Putamen (tissue), 1 donor: ENCODE measurements at places on chromosomes 6 and 20.

- DNase-seq: no peak
Measured at GRCh38 chr6:149293244-149293643, 24.3 kb upstream of the TAB2 start.

DNA sequence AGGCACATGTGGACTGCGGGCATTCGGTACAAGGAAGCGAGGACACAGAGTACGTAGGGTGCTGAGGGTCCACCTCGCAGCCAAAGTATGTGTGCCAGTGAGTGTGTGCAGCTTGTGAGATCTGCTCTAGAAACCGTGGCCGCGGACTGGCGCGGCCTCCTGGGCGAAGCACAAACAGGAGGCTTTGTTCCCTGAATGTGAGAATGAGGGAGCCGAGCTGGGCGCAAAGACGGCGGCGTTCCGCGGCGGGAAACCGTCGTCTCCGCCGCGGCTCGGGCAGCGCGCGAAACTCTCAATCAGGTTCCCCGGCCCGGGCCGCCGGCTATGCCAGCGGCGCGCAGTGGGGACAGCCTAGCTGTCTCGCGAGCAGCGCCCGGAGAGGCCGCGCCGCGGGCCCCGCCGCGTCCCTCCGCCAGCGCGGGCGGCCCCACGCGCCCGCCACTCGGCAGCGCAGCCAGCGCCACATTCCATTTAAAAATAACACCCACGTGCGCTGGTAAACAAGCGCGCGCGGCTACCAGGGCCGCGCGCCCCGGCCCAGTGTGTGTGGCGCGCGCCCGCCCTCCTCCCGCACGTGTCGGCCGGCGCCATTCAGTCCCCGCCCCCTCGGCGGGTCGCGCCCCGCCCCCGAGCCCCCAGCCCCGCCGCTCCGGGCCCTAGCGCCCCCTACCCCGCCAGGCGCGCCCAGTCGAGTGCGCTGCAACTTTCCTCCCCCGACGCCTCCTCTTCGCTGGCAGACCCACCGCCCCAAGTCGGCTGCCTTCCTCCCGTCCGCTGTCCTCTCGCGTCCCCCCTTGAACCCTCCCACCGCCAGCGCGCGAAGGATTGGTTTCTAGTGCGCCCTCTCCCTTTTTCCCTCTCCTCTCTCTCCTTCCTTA lies 3.0 kb upstream of the FOXO3 start:
- DNase-seq: peak; percentile 82

- no peak for DNase-seq
Measured at GRCh38 chr6:135686784-135687301, 164.7 kb upstream of the PDE7B start.

- no peak for DNase-seq
Measured at GRCh38 chr6:10847684-10848083, 9.3 kb upstream of the MAK start.

DNA sequence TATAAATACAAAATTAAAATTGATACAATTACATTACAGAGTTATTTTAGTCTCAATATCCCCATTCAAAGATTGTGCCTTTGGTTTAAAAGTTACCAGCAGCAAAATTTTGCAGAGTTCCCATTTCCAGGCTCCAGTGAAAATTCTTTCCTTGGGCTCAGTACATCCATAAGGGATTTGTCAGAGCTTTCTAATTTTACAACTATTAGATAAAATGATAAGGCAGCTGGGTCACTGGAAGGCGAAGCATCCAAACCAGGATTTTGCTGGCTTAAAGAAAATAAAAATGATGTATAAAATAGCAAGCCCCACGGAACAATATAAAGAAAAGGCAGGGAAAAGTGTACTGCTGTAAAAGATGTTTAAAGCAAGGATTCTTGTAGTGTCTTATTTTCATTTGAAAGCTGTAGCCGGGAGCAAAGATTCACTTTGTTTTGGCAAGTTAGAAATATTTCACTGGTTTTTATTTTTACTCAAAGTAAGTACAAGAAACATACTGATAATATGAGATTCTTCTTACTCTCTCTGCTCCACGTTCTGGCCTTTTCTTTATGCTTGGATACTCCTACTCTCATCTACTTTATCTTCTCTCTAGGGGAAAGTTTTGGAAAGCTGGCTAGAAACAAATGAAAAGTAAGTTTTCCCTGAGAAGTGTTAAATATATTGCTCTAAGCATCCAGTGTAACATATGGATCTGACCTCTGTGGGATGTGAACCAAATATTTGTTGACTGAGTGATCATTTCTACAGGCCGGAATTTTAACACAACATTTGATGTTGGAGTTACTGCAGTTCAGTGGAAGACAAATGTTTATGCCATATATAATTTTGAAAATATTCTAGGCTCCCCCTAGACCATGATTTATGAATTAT lies 488.4 kb downstream of the PHF3 start:
- no peak for DNase-seq

- DNase-seq: peak; percentile 96
Measured at GRCh38 chr20:18287915-18288748, at the start of gene ZNF133. ZNF133 (plus strand) TSS chr20:18288527; CDS start chr20:18305687, 17,160 bp downstream.

DNA sequence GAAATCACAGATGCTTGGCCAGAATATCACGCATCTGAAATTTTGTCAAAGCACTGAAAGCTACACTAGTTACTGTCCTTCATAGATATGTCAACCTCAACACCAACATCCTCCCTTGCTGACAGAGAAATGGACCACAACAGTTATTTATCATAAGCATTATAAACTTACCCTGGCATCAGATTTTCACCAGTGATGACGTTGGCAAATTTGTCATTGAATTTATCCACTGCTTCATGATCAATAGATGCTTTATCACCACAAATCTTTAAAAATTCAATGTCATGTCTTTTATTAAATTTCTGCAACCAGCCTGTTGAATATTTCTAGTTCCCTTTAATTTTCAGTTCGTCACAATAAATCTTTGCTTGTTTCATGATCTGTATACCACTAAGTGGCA lies 205.7 kb downstream of the GJA1 start:
- no peak for DNase-seq
